ENCODE measurements at places on chromosomes 11 and 22.
A peak's percentile ranks its signal among the peaks of the same experiment; 100 is the strongest.

GRCh38 chr22:46902998-46903916, 140.8 kb downstream of the TBC1D22A start:
- no peak for DNase-seq

DNA sequence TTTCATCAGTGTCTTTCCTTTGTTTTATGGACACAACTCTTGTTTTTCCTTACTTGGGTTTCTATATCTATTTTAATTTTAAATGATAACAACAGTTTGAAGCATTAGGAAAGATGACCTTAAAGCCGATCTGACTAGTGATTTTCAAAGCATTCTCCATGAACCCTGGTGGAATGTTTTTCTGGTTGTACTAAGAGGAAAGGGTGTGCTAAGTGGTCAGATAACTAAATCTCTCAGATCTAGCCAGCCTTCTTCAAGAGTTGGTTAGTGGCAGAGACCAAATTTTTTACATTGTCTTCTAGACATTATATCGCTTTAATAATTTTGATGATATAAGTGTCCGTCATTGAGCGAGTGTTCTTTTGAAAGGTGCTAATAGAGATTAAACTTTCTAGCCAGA, 134.4 kb downstream of the METTL15 start:
- no peak for DNase-seq

DNA sequence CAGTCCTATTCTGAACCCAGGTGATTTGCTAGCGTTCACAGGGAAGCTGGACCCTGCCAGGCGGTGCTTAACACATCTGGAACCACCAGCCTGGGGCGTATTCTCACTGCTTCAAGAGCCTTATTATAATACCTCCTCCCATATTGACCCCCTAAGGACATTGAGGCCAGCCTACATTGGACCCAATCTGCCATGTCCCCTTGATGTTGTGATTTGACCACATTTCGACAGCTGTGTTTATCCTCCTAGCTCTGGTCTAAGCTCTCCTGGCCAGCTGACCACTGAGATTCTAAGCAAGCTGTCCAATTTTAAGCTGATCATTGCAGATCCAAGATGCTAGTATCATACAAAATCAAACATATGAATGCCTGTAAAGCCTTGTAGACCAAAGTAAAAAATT, 148.1 kb upstream of the BLID start:
- DNase-seq: no peak

DNA sequence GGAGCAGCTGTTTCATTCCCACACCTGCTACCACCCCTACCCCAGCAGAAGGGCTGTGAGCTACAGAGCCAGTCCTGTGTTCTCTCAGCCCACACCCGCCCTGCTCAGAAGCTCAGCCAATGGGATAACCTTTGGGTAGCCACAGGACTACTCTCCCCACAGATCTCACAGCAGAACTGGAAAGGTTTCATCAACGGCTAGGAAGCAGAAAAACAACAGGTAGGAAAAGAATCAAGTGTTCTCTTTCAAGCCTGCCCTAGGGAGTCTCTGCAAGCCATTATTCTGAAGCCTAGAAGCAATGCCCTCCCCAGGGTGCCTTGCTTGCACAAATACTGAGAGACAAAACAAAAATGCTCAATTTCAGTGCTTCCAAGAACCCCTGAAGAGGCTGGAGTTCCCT, 77.2 kb downstream of the TMPRSS5 start:
- DNase-seq: no peak

GRCh38 chr11:82529936-82530335, 203.7 kb downstream of the FAM181B start:
- no peak for DNase-seq

- DNase-seq: no peak
These were observed 137.9 kb upstream of the RASSF10 start for GRCh38 chr11:12871241-12871640.

DNA sequence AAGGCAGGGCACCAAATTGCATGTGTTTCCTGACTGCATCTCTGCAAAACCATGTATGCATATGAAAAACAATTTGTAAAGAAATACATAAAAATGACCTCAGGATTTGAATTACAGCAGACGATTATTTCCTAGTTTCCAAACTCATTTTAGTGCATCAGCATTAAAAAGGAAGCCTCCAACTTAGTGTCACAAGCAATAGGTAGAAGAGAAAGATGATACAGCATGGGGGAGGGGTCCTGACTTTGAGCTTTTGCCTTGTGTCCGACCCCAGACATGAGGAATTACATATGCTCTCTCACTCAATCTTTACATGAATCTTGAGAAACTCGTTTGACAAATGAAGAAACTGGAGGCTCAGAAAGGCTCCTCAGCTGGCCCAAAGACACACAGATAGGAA, 294.6 kb upstream of the NARS2 start:
- no peak for DNase-seq

DNA sequence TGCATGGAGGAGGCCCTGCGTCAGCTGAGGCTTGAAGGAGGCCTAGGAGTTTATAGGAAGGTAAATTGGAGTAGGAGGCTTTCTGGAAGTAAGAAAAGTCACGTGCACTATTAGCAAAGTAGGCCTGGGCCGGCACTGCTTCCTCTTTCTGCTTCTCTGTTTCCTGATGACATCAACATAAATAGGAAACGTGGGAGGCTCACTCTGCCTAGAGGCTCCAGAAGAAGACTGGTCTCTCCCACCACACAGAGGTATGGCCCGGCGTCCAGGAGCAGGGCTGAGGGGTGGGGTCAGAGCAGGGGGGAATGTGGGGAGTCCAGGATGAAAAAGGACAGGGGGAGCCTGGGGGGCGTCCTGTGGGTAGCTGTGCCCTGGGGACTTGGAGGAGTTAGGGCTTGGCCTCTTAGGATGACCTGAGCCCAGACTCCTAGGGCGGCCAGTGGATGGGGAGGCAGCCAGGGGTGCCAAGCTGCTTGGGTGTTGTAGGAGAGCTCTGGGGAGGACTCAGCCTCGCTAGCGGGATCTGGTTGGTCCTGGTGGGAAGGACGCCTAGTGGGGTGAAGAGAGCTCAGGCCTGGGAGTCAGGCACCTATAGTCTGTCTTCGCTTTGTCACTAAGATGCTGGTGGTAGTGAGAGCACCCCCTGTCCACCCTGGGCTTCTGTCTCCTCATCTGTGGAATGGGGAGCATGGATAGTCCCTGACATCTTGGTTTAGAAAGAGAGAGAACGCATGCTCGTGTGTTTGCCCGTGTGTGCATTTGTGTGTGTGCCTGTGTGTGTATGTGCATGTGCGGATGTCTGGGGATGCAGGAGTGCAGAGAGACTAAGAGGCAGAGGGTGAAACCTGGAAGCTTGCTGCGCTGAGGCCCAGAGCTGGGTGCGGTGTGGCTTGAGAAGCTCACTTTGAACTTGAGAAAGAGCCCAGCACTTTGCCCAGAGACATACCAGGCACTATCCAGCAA, at the start of gene CSF2RB:
TSS of gene CSF2RB (plus strand) at position 202 of the 963 bp plus-strand sequence. CDS start 8,580 bp downstream, outside the sequence.
- no peak for DNase-seq

- DNase-seq: no peak
These were observed 121.7 kb downstream of the ZNF280B start for GRCh38 chr22:22386602-22387385.

DNA sequence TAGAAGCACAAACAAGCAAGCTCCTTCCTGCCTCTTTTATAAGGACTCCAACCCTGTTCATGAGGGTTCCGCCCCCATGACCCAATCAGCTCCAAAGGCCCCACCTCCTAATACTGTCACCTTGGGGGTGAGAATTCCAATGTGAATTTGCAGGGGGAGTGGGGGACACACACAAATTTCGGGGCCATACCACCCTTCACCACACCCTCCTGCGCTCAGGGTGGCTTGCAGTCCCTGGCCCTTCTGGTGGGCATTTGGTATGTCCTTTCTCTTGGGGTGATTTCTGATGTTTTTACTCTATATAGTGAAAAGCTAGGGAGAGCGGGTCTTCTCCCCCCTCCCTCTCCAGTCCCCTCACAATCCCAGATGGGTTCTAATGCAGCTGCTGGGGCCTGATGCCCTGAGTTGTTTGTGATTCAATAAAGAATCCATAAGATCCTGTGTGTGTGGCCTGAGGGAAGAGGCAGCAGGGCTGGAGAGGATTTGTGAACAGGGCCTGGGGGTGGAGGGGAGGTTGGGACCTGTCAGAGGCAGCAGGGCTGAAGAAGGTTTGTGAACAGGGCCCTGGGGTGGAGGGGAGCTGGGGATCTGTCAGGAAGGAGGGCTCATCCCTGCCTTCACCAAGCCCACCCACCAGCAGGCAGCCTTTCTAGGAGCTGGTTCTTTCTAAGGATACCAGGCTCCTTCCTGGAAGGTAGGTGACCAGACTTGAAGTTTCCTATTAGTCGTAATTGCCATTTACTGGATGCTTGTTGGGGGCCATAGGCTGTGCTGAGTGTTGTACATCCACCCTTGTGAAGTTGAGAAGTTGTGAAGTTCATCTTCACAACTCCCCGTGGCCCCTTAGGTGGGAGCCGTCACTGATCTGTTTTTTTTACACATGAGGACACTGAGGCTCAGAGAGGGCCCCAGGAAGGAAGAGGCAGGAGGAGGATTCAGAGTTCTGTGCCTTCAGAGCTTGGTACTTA, 7.9 kb downstream of the SLC35C1 start:
- DNase-seq: no peak

GRCh38 chr11:17430616-17431015, 42.2 kb upstream of the KCNJ11 start:
- no peak for DNase-seq

DNA sequence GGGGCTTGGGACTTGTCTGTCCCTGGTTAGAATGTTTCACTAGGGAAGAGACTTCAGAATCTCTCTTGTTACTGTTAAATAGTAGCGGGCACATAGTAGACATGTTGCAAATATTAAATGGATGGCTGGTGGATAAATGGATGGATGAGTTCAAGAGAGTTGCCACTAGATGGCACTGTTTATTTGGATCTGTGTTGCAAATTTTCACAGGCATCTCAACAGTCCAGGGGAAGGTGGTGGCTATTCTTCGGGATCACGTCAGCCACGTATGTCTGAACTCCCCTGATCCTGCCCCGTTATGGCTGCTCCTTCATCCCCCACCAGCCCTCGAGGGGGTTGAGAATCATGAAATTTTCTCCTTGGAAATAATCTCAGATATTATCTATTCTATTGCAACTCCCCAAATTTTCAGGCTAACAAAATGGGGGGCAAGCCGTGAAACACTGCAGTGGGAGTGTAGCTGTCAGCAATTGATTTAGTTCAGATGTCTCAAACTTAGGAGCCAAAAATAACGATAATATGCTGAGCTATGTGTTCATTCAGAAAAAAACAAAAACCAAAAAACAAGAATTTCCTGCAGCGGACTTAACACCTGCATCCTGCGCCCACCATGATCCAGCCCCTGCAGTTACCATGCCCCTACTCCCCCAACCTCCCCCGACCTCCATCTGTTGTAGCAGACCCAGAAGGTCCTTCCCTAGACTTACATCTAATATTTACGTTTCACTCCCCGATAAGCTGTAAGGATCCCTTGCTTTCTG, 29.1 kb upstream of the BIRC3 start:
- DNase-seq: peak; percentile 24

- no peak for DNase-seq
These were observed 79.1 kb upstream of the LINC01488 start for GRCh38 chr11:69402251-69402887.

DNA sequence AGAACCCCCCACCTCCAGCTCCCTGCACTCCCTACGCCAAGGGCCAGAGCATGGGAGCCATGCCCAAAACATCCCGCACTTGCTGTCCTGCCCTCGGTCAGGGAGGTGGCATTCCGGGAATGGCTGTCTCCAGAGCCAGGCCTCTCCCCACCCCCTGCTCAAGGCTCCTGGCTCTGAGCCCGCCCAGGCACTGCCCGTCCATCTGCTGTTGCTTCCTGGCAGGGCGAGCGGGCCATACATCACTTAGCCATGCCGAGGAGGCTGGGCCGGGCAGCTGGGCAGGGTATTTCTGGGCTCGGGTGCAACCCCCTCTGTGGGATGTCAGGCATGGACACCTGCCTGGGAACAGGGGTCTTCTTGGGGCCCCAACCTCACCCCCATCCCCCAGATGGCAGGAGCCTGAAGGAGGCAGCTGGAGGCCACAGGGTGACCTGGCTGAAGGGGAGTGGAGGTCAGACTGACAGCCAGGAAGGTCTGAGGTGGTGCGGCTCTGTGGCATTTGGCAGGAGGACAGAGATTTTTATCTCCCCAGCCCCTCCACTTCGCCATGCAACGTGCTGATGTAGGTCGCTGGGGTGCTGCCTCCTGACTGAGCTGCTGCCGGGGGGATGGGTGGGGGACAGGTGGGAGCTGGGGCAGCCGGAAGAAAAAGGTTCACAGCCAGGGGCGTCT, 8.7 kb upstream of the CABP7 start:
- DNase-seq: peak; percentile 38

- DNase-seq: no peak
These were observed 11.2 kb downstream of the MAP4K2 start for GRCh38 chr11:64791781-64792291.

GRCh38 chr22:39679652-39680051, 109.1 kb downstream of the CACNA1I start:
- DNase-seq: no peak

DNA sequence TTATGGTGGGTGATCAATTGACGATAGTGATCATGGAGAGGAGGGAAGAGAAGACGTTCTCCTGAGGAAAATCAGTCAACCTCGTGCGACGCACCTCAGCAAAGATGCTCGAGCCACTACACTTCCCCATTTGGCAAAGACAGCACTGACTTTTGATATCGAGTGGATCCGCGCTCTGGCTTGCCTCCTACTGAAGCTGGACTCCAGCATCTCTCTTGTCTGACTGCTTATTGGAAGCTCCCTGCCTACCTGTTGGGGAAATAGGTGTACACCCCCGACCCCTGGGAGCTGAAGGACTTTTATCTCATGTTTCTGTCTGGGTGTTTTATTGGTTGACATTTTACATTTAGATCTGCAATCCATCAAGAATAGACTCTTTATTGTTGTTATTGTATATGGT, 476.8 kb upstream of the B3GAT1 start:
- no peak for DNase-seq

Data from NCI-H1694 treated with DMSO at 0.1 percent for 48 hours (cell line).